Muscle of arm (tissue), 14 donors: ENCODE measurements at places on chromosomes 6 and 20. TPM values are rescaled to one million over a fixed set of nuclear protein-coding genes. Genes with fewer than 3 reads are reported as not detected.

DNA sequence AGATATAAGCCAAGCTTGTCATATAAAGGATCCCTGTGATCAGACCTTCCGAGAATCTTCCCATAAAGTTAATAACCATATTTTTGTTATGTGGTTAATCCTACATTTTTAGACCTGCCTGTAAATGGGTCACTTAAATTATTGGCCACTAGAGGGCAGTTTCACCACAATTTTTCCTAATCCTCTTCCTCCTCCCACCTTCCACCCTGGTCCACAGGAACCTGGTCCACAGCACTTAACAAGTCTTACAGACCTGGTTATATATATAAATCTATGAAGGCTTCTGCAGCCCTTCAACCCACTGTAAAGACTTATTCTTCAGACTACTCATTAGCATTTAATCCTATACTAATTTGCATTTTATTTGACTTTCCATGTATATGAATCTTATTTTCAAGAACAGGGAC lies 28.3 kb downstream of the MRS2 start:
- peak; percentile 17 for DNase-seq

The HLA-DMB gene
- not detected for polyA plus RNA-seq

DNA sequence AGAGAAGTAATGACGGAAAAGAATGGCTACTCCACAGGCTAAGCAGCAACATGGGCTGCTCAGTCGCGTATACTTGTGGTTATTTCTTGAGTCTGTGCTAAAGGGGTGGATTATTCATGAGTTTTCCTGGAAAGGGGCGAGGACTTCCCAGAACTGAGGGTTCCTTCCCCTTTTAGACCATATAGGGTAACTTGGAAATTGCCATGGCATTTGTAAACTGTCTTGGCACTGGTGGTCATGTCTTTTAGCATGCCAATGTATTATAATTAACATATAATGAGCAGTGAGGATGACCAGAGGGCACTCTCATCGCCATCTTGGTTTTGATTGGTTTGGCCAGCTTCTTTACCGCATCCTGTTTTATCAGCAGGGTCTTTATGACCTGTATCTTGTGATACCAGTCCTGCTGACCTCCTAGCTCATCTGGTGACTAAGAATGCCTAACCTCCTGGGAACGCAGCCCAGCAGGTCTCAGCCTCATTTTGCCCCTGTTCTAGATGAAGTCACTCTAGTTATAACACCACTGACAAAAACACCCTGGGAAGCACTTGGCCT lies 11.4 kb downstream of the LBP start:
- no peak for DNase-seq

The SAMD5 gene
- not detected for polyA plus RNA-seq

The PERP gene
- polyA plus RNA-seq: 0.70 TPM

GRCh38 chr20:4613718-4614620 lies 107.7 kb upstream of the PRND start:
- peak; percentile 28 for DNase-seq

The PSORS1C2 gene
- not detected for polyA plus RNA-seq

- peak; percentile 63 for DNase-seq
These were observed 35.9 kb downstream of the COL12A1 start for GRCh38 chr6:75169689-75170586.

- no peak for DNase-seq
These were observed 236.6 kb upstream of the QKI start for GRCh38 chr6:163177892-163178420.

The DDAH2 gene
- polyA plus RNA-seq: 98.6 TPM

The TREML2 gene
- 0.08 TPM for polyA plus RNA-seq

DNA sequence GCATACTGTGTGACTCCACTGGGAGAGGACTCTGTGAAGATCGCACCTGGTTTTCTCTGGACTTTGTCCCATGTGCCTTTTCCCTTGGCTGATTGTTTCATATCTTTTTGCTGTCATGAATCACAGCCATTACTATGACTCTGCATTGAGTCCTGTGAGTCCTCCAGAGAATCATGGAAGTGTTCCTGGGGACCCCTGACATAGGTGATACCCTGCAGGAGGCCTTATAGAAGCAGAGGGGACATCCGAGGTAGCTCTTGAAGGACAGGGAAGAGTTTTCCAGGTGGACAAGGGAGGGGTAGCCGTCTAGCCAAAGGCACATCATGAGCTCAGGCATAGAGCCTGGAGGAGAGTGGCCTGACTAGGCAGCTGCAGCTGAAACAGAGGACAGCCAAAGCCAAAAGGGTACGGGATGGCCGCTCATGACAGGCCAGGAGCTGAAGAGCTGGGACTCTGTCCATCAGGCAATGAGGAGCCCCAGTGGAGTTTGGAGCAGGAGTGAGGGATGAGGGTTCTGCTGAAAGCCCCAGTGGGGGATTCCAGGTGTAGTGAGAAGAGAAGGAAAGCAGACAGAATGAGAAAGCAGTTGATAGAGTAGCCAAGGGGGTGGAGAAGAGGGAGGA lies 86.6 kb upstream of the TOX2 start:
- no peak for DNase-seq

The HDGFL1 gene
- polyA plus RNA-seq: not detected

GRCh38 chr20:2137552-2138201 lies 36.0 kb downstream of the STK35 start:
- DNase-seq: no peak

DNA sequence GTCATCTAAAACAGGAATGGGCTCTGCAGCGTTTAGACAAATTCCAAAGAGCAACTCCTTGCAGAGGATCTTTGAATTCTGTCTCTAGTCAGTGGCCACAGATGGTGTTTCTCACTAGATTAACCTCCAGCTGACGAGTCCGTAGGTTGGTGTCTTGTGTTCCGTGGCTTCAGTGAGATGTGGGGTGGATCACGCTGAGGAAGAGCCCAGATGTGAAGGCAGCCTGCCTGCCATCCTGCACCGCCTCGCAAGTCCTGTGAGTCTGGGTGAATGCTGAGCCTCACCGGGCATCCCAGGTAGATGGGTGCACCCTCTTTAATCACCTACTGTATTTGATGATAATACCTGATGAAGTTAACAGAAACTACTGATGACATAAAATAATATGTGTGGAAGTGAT lies 70.4 kb downstream of the THBS2 start:
- DNase-seq: no peak

- no peak for DNase-seq
These were observed 64.0 kb downstream of the QRSL1 start for GRCh38 chr6:106693418-106693817.

GRCh38 chr20:19462491-19462890 lies 250.0 kb downstream of the SLC24A3 start:
- no peak for DNase-seq

DNA sequence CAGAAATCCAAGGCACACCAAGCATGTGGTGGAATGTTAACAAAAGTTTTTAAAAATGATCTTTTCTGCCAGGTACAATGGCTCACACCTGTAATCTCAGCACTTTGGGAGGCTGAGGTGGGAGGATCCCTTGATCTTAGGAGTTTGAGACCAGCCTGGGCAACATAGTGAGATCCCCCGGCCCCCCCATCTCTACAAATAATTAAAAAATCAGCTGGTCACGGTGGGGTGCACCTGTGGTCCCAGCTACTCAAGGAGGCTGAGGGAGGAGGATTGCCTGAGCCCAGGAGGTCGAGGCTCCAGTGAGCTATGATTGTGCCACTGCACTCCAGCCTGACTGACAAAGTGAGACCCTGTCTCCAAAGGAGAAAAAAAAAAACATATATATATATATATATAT lies 8.0 kb downstream of the RIPK1 start:
- DNase-seq: no peak

DNA sequence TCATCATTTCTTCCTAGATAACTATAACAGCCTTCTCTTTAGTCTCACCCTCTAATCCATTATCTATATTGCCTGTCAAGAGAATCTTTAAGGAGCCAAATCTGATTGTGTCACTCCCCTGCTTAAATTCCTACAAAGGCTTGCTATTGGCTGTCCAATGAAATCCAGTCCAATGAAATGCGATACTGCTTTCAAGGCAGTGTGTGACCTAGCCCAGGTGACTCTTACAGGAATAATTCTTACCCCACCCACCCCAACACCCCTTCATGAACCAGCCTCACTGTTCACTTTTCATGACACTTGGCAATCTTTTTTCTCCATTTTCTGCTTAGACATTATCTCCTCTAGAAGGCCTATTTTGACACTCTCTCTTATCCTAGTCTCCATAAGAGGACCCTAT lies 163.3 kb upstream of the MARCKS start:
- DNase-seq: no peak

The SCAND1 gene
- polyA plus RNA-seq: 19.3 TPM

- DNase-seq: peak; percentile 93
These were observed at the start of gene STK38 for GRCh38 chr6:36546920-36547645. Gene STK38, minus strand, starts transcription at chr6:36547479. Its CDS starts 7,277 bp downstream, at chr6:36540202.

The GNRH2 gene
- polyA plus RNA-seq: not detected

DNA sequence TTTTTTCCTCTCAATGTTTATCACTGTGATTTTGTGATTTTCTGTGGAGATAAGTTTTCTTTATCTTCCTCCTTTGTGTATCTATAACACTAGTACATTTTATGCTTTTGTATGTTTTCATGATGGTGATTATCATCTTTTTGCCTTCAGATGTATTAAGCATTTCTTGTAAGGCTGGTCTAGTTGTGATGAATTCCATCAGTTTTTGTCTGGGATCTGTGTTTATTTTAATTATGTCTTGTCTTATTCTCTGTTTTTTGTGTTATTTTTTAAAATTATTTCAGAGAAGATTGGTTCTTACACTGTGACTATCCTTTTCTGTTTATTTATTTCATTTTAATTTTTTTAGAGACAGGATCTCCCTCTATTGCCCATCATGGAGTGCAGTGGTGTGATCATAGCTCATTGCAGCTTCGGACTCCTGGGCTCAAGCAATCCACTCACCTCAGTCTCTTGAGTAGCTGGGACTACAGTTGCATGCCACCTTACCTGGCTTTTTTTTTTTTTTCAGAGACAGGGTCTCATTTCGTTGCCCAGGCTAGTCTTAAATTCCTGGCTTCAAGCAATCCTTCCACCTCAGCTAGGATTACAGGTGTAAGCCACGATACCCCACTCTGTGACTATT lies 187.4 kb downstream of the SLC16A10 start:
- DNase-seq: no peak

The DDO gene
- polyA plus RNA-seq: 1.1 TPM

The FANCE gene
- 21.0 TPM for polyA plus RNA-seq

- no peak for DNase-seq
These were observed 63.0 kb downstream of the LYRM2 start for GRCh38 chr6:89575562-89575960.

- DNase-seq: no peak
These were observed 6.3 kb upstream of the TBC1D22B start for GRCh38 chr6:37251211-37251780.

- DNase-seq: no peak
These were observed 252.6 kb upstream of the CITED2 start for GRCh38 chr6:139627091-139627490.

DNA sequence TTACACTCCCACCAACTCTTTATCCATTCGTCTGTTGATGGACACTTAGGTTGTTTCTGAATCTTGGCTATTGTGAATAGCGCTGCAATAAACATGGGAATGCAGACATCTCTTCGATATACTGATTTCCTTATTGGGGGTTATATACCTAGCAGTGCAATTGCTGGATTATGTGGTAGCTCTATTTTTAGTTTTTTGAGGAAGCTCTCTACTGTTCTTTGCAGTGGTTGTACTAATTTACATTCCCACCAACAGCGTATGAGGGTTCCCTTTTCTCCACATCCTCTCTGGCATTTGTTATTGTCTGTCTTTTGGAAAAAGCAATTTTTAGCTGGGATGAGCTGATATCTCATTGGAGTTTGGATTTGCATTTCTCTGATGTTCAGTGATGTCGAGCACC lies 4.6 kb upstream of the PFDN4 start:
- no peak for DNase-seq

The KCNB1 gene
- 5.2 TPM for polyA plus RNA-seq

DNA sequence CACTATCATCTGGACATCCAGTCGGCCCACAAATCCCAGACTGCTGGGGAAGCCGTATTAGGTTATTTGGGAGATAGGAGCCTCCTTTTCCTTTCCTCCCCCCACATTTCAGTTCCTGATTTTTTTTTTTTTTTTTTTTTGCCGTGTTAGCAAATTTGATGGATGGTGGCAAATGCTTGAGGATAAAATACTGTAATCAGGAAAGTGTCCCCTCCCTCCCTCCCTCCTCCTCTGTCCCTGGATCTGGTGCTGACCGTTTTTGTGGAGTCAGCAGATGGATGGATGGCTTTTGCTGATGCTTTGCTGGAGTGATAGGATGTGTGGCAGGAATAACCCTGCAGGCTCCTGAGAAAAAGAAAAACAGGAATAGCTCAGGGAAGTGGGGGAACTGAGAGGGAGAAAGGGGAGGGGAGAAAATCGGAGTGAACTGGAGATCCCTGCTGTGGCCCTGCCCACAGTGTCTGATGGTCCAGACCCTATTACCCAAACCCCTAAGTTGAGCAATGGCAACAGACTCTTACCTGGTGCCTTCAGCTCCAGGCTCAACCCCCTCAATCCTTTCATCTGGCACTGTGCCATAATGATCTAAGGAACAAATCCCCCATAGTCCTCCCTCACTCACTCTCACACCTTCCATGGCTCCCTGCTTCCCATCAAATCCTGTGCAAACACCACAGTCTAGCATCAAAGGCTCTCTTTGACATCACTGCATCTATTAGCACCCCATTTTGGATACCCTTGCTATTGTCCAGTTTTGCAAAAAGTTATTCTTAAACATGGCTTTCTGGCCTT lies 277.3 kb upstream of the CHD6 start:
- no peak for DNase-seq

DNA sequence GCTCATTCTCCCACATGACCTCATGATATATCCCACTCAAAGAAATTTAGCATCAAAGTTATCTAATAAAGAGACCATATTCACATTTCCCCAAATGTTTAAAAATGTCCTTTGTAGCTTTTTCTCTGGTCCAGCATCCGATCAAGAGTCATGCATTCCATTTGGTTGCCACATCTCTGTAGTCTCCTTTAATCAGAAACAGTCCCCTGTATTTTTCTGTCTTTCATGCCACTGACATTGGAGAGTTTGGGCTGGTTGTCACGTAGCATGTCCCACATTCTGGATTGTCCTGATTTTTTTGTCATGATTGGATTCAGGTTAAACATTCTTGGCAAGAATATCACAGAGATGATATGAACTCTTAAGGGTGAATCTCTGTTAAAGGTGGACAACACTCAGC lies 55.7 kb downstream of the SNX5 start:
- no peak for DNase-seq

- DNase-seq: peak; percentile 51
These were observed 35.9 kb upstream of the TOX2 start for GRCh38 chr20:43878776-43879175.
